NCI-H1436 treated with DMSO at 0.1 percent for 48 hours (cell line): ENCODE measurements at places on chromosomes 1 and 21.

GRCh38 chr1:232123775-232124659 is 497.4 kb downstream of the DISC1 start:
- no peak for DNase-seq

GRCh38 chr1:38881487-38881886 is at the start of gene GJA9:
Gene GJA9, minus strand, starts transcription at chr1:38881587. Its CDS starts 5,489 bp downstream, at chr1:38876098.
- no peak for DNase-seq

GRCh38 chr1:167198518-167199133 is 22.1 kb upstream of the POU2F1 start:
- no peak for DNase-seq

DNA sequence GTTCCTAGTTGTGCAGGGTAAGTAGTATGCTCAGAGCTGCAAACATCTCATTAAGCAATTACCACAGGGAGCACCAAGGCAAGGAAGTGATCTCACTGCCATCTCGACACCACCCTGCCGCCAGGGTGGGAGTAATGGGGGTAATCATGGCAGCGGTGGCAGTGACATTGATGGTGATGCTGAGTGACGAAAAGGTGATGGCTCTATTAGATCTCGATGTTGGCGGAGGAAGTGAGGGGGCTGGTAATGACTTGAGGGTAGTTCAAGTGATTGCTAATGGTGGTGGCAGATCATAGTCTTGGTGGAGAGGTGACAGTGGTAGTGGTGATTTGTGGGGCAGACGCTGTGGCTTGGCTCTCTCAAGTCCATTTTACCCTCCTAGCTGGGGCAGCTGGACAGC is 25.4 kb upstream of the TENT5B start:
- no peak for DNase-seq

DNA sequence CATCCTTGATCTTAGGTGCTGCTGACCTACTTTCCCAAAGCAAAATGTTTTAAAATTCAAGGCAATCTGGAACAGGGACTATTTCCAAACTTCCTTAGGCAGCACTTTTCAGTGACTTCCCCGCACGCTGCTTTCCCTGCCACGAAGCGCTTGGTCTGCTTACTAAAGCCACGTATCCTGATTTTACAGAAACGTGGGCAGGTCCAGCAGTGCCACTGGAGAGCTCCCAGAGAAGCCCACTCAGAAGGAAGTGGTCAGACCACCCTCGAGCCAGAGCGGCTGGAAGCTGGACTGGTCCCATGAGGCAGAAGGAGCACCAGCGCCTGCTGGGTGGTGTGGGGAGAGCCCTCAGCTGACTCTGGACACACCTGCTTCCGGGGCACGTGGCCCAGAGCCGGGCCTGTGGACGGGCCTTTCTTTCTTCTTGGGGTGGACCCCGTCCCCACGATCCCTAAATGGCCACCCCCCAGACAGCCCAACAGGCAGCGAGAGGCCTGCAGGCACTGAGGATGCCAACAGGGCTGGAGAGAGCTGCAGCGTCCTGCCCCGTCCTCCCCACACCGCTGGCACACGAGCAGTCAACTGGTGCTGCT is 23.2 kb downstream of the PTTG1IP start:
- DNase-seq, result no peak

DNA sequence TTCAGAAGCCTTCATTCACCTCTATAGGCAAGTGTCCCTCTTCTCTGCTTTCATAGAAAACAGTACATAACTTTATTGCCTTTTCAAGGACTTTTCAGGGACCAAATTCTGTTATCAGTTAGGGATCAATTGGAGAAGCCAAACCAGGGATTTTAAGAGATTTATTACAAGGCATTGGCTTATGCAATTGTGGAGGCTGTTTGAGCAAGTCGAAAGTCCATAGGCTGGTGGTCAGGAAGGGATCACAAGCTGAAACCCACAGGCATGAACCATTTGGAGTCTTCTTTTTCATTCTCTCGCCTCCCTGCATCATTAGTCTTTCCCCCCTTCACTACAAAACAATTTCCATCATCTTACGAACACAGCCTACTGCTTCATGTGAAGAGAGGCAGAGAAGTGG is 34.8 kb upstream of the SYCP1 start:
- DNase-seq, result no peak

GRCh38 chr1:33378524-33378923 is 52.4 kb downstream of the PHC2 start:
- DNase-seq, result no peak

- DNase-seq, result no peak
Measured at GRCh38 chr1:247456021-247456420, 1.9 kb downstream of the OR2B11 start.

GRCh38 chr1:66284746-66285145 is 249.2 kb upstream of the SGIP1 start:
- DNase-seq, result no peak

DNA sequence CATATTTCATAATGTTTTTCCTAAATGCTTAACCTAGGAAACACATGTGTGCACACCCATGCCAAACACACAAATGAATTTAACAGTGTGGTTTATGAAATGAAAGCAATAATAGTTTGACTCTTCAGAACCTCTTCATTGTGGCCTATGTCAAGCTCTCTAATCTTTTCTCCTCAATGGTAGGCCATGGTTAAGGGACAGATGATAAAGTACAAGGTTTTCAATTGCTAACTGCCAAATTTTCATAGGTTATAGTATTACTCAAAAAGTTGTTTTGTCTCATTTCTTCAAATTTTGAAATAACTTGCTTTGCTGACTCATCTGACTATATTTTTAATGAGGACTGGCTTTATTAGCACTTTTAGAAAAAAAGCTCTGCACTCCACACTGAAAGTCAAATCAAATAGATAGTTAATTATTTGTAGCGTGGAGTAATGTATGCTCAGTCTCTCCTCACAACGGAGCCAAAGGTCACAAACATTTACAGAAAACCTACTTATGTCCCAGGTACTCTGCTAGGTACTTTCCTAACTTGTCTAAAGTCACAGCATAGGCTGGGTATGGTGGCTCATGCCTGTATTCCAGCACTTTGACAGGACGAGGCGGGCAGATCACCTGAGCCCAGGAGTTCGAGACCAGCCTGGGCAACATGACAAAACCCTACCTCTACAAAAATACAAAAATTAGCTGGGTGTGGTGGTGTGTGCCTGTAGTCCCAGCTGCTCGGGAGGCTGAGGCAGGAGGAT is 3.0 kb upstream of the ADCY10 start:
- no peak for DNase-seq

DNA sequence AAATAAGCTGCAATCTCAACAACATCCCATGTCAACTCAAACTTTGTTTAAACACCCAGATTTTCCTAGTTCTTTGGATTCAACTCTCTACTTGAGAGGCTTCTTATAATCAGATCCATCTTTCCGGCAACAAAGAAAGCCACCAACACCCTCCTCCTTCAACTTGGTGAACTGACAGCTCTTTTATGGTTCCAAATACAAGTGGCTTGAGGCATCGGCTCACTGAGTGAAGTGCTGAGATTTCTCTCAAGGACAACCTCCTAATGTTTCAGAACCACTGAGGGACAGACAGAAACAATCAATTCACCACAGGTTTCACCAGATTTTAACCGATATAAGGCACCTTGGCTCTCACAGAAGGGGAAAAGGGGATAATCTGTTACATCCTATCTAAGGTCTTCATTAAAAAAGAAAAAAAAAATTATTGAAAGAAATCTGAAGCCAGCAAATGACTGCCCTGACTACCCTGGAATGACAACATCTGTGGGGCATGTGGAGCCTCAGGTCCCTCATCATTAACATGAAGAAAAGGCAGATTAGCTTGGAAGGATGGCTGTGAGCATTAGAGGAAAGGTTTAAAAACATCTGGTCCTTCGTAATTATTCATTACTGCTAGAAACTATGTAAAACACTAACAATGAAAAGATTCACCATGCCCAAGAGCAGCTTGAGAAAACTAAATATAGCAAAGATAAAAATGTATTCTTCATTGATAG is 50.9 kb downstream of the PTPN14 start:
- DNase-seq, result no peak

- no peak for DNase-seq
Measured at GRCh38 chr1:153687346-153688125, 9.0 kb downstream of the NPR1 start.

DNA sequence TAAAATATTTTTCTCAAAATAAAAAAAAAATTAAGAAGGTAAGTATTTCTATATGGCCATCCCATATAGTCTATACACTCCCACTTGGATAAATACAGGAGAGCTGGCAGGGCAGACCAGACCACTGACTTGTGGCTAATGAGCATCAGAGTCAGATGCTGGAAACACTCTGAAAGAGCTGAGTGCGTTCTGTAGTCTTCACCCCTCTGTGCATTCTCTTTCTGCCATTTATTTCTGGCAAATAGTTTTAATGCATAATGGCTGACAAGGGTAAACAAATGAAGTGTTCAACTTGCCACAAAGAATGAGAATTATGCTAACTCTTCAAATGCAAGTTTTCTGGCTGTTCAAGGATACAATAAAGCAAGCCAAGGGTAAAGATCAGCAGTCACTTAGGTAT is 191.7 kb downstream of the TTLL7 start:
- no peak for DNase-seq

DNA sequence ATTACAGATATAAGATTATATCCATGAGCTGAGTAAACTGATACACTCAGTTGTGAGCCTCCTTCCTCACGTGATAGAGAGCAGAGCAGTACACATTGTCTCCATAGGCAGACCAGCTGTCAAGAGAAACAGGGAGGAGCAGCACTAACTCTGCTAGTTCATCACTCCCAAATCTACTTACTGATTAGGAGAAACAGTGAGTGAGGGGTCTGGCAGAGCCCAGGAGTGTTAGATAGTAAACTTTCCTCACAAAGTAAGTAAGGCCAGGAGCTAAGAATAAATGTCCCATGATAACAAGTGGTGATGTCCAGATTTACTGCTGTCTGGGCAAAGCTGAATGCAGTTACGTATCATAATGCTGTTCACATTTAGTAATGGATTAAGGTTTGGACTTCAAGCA is 168.6 kb upstream of the KCNK2 start:
- DNase-seq, result no peak

- DNase-seq, result no peak
Measured at GRCh38 chr1:12387641-12388040, 157.8 kb downstream of the VPS13D start.

DNA sequence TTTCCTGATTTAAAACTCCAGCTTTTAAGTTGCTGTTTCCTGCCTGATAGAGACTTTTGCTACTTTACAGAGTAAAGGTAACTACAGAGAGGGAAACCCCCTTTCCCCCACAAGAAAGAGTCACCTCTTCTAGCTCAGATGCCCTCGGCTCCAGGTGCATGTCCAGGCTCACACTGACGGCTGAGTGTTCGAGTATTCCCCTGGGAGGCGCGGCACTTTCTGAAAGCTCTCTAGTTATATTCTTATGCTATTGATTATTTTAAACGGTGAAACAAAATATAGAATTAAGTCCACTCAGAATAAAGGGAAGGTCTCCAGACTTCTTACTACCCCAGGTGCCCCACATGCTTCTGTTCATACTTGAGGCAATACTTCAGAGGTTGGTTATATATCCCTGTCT is 160.3 kb upstream of the FMN2 start:
- no peak for DNase-seq

- DNase-seq, result no peak
Measured at GRCh38 chr1:98386675-98387440, 274.7 kb upstream of the SNX7 start.

DNA sequence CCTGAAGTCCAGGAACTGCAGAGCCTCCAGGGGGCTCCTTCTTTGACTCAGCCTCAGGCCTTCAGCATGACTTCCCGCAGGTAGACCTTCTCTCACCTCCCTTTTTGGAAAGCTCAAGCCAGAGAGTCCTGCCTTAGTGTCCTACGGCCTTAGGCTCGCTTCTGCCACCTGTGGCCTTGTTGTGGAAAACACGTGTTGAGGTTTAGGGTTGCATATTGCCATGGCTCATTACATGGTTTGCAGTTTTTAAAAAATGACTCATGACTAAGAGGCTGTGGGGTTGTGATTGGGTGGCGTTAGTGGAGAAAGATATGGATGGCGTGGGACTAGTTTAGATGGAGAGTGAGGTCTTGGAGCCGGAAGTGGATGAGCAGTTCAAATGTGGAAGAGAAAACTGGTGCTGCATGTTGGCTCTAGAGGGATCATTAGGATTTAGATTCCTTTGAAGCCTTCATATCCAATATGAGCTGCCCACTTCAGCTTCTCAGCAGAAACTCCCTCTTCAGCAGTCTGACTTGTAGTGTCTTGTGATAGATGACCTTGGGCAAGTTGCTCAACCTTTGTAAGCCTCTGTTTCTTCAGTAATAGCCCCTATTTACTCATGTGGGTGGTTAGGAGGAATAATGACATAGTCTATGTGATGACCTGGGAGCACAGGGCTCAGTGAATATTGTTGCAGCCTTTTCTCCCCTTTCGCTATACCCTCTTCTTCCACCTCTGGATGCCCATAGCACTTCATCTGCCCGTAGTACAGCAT is 6.5 kb upstream of the FGGY start:
- DNase-seq, result no peak

- peak; percentile 25 for DNase-seq
Measured at GRCh38 chr1:197799271-197799670, 24.0 kb upstream of the DENND1B start.

GRCh38 chr1:109470245-109470644 is 3.9 kb downstream of the SYPL2 start:
- no peak for DNase-seq

GRCh38 chr1:192929597-192929996 is 120.8 kb downstream of the RGS2 start:
- no peak for DNase-seq

DNA sequence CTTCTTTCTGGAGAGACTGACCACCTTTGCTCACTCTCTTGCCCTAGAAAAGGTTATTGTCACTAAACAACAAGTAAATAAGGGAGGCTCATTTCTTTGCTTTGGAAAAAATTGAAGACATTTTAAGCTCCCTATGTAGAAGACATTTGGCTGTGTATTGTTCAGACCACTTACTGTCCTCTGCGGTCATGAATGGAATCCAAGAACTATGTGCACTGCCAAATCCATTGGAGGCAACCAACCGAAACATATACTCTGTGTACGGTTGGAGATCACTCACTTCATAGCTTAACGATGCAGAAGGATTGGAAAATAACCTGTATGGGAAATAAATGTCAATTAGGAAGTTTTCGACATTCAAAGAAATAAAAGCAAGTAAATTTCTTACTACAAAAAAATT is 332.8 kb downstream of the KCTD3 start:
- DNase-seq, result no peak

DNA sequence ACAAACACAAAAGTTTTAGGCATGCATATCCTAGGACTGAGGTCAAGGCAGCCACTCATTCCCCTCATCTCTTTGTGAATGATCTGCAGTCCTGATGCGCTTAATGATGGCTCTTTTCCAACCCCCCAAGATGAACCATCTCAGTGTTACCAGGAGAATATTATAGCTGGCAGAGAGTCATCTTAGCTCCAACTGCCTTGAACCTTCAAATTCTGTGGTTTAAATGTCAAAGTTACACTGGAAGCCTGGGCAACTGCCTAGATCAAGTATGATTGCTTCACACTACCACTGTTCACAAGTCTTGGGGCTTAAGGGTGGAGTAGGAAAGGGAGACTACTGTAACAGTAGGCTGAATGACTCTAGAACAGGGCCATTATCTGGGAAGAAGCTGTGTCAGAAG is 8.0 kb upstream of the MYBPHL start:
- no peak for DNase-seq

GRCh38 chr1:1946540-1946939 is 27.5 kb upstream of the TMEM52 start:
- DNase-seq, result no peak
